ENCODE measurements at places on chromosomes 4 and X.

DNA sequence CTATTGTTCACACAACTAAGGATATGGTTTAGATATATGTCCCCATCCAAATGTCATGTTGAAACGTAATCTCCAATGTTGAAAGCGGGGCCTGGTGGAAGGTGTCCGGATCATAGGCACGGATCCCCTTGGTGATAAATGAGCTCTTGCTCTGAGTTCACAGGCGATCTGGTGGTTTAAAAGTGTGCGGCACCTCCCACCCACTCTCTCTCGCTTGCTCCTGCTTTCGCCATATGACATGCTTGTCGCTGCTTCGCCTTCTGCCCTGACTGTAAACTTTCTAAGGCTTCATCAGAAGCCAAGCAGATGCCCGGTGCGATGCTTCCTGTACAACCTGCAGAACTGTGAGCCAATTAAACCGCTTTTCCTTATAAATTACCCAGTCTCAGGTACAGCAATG, 128.5 kb downstream of the NFKB1 start:
- peak; percentile 37 for DNase-seq

- no peak for DNase-seq
Observed at GRCh38 chr4:152401424-152401823, 134.5 kb downstream of the FBXW7 start.

DNA sequence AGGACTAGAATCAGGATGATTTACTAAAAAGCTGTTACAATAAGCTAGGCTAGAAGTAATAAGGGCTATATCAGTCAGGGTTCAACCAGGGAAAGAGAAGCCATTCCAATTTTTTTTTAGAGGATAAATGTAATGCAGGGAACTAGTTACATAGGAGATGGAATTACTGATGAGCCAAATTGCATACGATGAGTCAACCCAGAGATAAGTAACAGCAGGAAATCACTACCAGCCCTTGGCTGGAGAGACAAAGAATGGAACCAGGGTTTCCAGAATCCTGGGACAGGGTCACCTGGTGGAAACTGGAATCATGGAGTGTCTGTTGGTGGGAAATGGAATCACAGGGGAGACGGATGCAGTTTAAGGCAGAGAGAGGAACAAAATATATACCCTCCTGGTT, 13.1 kb upstream of the MAGEA4 start:
- DNase-seq = no peak

- DNase-seq = no peak
Observed at GRCh38 chr4:126065016-126065415, 750.3 kb downstream of the FAT4 start.

- DNase-seq = peak; percentile 4
Observed at GRCh38 chr4:112510291-112511092, 5.5 kb downstream of the NEUROG2 start.

GRCh38 chr4:142452161-142452855, 393.8 kb downstream of the INPP4B start:
- no peak for DNase-seq

DNA sequence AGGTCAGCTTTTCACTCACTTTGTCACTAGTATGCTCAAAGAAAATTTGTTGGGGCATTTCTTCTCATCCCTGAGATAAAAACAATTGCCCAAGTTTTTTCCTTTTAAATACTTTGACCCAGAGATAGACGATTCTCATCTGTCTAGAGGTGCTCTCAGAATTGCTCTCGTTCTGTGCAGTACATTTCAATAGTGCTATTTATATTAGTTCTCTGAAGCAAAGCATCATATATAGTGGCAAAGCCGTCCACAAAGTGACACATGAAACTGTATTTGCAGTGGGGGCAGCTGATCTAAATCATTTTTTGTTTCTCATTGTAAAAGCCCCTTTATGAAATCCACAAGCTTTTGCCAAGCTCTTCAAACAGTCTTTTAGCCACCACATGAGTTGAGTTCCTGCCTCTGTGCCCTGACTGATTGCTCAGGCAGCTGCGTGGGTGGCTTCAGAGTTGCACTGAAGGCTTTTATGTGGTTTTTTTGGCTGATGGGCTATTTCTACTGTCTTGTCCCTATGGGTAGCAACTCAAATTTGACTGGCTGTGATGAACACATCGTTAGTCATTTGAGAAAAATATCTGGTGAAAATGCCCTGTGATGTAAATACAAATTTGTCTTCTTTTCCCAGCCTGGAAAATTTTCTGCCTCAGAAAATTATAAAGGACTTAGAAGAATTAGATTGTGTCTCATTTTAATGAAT, 119.1 kb upstream of the OTUD4 start:
- DNase-seq = peak; percentile 82
